ENCODE measurements at places on chromosomes 2 and 18.

- no peak for DNase-seq
Measured at GRCh38 chr18:9400197-9400596, 65.6 kb downstream of the TWSG1 start.

- no peak for DNase-seq
Measured at GRCh38 chr18:47868744-47869143, 61.7 kb downstream of the SMAD2 start.

GRCh38 chr18:4106407-4107033 lies 348.6 kb downstream of the DLGAP1 start:
- DNase-seq = peak; percentile 81

DNA sequence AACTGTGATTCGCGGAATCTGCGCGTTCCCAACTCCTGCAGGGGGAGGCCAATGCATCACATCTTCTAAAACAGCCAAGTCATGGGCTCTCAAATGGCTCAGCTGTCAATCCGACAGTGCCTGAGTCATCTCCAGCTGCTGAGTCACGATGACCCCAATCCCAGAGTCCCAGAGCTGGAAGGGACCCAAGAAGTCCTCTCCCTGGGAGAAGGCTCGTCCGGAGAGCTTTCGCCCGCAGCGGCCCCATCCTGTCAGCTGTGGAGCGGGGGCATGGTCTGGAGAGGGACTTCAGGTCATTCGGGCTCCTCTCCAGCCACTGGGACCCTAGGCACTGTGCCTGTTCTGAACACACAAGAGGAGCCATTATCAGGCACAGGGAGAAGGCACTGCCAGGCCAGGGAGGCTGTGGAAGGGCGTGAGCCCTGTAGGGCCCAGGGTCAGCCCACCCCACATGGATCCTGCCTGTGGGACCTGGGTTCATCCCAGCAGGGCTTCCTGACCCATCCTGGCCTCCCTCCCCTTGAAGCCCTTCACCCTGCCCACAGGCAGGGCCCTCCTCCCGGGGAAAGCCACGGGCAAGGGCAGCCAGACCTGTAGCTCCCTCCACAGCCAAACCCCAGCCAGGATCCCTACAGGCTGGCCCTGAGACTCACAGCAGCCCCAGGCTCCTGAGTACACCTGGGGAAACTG lies 47.6 kb upstream of the GPC1 start:
- DNase-seq = no peak

DNA sequence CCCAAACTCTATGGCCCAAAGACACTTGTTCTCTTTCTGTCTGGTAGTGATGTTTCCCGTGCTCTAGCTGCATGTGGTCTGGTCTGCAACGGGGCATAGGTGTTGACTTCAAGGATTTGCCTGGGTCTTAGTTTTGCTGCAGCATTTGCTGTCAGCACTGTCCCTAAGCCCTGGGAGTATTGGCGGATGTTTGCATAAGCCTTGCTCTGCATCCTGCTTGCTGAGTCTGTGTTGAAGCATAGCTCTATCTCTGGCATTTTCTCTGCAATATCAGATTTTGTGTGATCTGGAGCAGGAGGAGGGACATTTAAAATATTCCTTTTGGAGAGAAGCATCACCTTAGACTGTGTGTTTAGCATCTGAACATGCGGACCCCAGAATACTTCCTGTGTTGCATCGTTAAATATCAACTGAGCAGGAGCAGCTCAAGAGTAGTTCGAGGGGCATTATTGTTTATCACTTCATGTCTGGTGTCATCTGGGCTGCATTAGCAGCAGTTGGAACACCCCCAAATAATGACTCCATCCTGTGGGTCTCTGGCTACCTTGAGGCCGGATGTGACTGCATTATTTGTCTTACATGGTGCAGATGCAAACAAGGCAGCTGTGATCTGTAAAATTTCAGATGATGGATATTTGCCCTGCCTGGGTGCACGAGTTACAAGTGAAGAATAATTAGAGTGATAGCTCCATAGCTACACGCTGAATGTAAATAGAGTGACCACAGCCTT lies 231.7 kb downstream of the TRIB2 start:
- DNase-seq = no peak

- no peak for DNase-seq
Measured at GRCh38 chr2:233795735-233796171, 17.6 kb downstream of the MROH2A start.
